ENCODE measurements at places on chromosomes 6 and 20.

- DNase-seq, result no peak
These were observed 47.4 kb downstream of the INSM1 start for GRCh38 chr20:20415321-20415720.

GRCh38 chr20:35409542-35409941 lies 2.2 kb downstream of the UQCC1 start:
- no peak for DNase-seq

DNA sequence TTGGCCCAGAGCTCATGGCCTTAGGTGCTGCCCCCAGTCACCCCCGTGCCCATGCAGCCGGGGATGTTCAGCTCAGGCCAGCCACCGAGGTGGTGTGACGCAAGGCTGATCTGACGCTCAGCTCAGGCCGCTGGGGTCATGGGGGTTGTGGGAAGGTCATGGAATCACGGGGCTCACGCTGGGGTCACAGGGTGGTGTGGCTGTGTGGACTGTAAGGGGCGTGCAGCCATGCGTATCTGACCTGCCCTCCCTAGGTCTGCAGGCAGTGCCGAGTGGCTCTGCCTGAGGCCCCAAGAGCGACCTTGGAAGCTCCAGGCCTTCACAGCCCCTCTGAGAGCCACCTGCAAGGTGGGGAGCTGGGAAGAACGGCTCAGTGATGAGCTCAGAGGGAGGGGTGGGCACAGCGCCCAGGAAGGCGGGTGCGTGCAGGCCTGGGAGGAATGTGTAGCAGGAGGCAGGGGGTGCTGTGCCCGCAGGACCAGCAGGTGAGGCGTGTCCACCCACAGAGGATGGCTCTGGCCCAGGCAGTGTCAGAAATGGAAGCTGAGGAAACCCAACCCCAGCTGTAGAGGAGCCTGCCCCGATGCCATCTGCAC lies 27.8 kb downstream of the CHRNA4 start:
- peak; percentile 5 for DNase-seq

GRCh38 chr20:2867081-2867864 lies 6.0 kb upstream of the PTPRA start:
- no peak for DNase-seq

DNA sequence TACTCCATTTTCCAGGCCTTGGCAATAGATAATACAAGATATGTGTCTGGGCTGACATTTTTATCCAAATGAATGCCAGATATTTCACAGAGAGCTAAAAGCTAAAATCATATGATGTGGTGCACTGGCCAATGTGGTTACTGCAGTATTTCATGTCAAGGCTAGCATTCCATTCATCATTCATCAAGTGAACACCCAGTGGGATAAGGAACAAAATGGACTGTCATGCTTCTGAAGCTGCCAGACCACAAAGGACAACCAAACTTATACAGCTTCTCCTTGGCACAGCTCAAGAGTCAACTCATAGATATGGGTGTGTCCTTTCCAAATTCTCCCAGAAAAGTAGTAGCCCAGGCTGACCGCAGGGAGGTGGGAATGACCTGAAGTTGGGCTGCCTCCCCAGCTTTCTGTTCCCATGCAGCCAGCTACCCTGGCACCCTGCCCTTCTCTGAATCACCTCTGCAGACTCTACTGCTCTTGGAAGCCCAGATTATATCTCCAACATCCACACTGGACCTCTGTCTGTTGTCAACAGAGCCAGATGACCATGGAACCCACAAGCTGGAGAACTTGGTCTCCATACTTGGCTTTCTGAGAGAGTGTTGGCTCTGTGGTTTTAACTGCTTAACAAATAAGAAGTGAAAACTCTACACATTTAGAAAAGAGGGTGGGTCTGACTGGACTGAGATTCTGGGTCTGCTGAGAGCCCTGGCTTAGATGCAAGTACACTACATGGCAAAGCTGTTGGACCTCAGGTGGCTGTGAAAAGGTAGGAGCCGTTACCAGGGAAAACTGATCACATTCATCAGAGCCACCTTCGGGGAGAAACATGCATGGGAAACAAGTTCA lies 122.8 kb downstream of the ALDH8A1 start:
- no peak for DNase-seq

DNA sequence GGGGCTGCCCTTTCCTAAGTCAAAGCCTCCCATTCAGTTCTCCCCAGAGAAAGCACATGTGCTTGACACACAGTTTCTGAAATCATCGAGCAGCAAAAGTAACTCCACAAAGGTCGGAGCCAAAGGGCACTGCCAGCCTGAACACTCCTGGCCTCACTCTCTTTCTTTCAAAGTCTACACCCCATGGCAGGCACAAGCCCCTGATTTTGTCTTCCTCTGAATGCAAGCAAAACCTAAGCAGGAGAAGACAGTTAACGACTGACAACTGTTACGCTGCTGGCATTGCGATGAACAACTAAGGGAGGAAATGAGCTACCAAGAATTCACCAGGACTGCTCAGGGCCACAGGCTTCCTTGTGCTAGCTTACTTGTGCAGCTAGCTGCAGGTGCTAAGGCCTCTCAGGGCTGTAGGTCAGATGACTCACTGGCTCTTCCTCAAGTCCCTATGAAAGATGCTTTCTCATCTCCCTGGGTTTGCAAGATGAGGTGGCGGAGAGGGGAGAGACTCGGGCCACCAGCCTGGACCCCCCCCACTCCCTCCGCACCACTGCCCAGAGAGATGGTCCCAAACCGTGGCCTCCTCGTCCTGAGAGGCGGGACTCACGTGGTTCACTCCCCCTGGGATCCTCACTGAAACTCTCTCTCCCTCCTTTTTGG lies 208.2 kb downstream of the DLL1 start:
- no peak for DNase-seq

DNA sequence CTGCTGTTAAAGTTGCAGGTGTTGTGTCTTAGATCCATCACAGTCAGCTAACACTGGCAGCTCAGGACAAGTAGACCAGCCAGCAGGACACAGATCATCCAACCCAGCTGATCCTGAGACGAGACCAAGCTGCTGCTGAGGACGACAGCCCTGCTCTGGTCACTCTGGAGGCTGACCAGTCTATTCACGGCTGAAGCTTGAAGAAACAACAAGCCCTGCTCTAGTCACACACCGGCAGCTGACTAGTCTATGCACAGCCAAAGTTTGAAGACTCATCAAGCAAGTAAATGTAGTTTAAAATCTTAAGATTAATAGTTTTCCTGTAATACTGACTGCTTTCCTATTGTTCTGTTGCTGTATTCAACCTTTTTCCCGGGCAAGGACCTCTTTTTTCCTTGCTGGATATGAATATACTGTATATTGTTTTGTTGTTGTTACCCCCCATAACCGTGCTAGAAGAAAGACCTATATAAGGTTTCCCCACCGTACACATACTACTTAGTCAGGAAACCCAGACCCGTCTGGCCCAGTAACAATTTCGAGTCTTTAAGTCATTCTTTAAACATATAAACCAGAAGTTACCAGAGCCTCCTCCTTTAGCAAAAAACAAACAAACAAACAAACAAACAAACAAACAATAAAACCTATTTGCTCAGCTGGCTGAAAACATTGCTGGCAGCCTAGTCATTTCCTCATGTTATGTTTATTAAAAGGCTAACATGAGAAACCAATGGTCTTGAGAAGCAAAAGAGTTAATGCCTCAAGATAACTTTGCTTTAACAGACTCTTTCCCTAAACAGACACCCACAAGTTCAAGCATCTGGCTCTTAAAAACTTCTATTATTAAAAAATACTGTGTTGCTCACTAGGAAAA lies 16.7 kb upstream of the GSTA3 start:
- no peak for DNase-seq

DNA sequence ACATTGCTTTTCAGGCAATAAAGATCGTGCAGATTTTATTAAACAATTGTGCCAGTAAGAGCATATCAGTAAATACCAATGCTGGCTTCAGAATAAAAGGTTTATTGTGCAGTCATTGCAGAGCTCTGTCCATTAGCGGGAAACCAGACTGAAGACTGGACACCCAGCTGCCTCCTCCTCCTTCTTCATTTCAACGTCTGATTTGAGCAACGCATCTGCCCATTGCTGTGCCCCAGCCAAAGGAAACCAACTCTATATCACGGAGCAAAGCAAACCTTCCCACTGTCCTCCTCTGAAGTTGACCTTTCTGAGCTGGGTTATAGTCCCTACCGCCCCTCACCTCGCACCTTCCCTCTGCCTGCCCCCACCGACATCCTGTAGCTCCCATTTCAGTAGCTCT lies 80.8 kb downstream of the SLC22A23 start:
- no peak for DNase-seq

GRCh38 chr6:162306616-162307015 lies 420.9 kb downstream of the PRKN start:
- DNase-seq, result no peak

GRCh38 chr6:87001494-87001893 lies 64.2 kb downstream of the HTR1E start:
- DNase-seq, result no peak

- no peak for DNase-seq
These were observed 577.5 kb downstream of the PTPRT start for GRCh38 chr20:42611889-42612837.

- DNase-seq, result no peak
These were observed 24.6 kb upstream of the BMP7 start for GRCh38 chr20:57291003-57291402.

- peak; percentile 23 for DNase-seq
These were observed 74.7 kb upstream of the NOX3 start for GRCh38 chr6:155530219-155530834.

- no peak for DNase-seq
These were observed 528.5 kb upstream of the BTBD3 start for GRCh38 chr20:11389186-11389585.

DNA sequence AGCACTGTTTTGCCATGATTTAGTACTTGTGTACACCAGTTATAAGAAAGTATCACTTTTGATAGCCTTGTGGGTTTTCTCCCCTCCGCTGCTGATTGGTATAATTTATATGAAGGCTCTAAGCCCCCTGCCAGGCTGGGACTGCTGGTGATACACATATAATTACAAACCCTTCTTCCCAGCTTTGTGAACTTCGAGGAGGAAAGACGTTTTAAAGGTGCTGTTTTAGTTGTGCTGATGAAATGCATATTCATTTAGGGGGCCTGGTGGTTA lies 246.2 kb downstream of the TAF4 start:
- DNase-seq, result no peak

DNA sequence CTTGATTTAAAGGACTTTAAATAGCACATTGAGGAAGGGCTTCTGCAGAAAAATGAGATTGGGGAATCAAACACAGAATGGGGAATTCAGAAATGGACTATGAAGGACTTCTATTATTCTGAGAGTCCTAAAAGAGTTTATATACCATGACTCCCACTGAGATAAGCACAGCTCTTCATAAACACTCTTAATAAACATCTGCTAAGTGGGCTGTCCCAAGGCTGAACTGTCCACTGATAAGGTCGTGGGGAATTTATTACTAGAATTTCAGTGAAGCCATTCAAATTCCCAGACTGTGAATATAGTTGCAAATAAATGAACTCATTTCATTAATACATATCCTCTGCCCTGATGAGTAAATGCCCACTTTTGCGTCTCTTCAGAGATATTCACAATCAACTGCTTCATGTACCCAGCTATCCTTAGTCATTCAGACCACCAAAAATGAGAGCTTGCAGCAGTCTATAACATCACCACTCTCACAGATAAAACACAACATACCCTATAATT lies 468.2 kb upstream of the RUNX2 start:
- DNase-seq, result no peak

- DNase-seq, result no peak
These were observed 85.5 kb downstream of the WASF1 start for GRCh38 chr6:110093981-110094380.

- DNase-seq, result no peak
These were observed 47.1 kb downstream of the HAO1 start for GRCh38 chr20:7893014-7893730.

DNA sequence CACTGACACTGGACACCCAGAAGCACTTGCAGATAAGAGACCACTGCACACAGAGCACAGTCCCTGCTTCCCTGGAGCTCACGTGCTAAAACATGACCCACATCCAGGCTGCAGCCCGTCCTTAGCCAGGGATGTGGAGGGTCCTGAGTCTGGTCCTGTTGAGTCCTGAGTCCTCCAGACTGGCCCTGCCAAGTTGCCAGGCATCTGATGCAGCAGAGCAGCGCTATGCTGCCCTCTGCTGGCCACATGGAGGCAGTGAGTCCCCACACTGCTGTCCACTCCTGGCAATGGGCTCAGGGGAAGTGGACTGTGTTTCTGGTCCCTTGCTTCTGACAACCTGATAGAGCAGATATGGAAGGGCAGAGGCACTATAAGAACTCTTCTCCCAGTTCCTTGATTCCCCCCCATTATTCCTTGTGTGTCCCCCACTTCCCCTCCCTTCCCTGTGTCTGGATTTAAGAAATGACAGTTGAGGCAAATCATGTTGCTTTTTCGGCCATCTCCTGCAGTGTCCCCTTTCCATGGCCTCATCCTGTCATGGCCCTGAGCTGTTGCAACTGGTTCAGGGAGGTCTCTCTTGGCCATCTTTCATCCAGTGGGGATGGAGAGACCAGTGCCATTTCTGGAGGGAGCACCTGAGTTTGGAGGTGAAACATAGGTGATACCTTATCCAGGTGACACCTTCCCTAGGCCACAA lies 86.0 kb downstream of the DHX35 start:
- DNase-seq, result peak; percentile 46

GRCh38 chr6:84906514-84906913 lies 142.1 kb upstream of the TBX18 start:
- no peak for DNase-seq

DNA sequence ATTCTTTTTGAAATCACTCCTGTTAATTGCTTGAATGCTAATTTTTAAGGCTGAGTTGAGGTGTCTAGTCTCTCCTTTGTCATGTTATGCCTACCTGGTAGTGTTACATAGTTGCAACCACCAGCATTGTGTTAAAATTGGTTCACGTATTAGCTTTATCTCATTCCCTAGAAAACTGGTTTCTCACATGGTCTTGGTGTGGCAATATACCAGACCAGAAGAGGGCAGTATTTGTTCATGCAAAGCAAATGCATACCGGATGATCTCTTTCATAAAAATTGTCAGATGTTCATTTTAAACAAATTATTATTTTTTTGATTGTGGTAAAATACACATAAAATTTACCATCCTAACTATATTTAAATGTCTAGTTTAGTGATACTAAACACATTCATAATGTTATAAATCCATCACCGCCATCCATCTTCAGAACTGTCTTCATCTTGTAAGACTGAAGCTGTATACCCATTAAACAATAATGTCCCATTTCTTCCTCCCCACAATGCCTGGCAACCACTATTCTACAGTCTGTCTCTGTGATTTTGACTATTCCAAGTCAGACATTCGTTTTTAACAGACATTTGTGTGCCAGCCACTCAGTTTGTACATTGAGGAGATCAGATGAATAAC lies 92.8 kb downstream of the ATRN start:
- peak; percentile 45 for DNase-seq

GRCh38 chr20:34581341-34582184 lies 23.0 kb downstream of the MAP1LC3A start:
- DNase-seq, result peak; percentile 63

All from NCI-H2081 (cell line).